A673 (cell line): ENCODE measurements at places on chromosomes 11 and 22.

DNA sequence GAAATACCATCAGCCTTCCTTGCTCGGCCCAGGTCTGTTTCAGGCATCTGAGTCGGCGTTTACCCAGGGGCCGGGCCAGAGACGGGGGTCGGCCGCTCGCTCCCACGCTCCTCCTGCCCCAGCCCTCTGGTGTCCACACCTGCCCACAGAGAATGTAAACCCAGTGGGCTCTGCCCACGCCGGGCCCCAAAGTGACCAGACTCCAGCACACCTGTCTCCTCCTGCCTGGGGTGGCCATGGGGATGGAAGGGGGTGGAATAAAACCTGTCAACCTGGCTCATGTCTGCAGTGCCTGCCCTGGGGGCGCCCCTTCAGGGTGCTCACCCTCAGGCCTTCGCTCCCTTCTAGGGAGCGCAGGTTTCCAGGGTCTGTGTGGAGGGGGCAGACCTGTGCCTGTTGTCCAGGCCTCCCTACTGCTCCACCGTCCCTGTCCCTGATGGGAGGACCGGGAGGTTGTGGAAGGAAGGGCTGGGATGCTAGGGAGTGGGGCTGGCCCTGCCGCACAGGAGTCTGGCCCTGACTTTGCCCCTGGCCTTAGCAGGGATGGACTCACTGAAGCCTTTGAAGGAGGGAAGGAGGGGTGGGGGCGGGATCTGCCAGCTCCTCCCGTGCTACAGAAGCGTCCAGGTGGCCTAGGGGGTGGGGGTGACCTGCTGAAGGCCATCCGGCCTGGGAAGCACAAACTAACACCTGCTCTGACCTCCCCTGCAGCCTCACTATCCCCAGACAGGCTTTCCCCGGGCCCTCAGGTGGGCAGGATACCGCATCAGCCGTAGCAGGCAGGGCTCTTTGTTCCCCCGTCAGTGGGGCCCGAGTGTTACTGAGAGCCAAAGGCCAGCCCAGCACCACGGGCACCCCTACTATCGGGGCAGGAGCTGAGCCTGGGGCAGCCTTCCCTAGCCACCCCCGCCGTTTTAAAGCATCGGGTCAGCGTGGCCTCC is 14.7 kb upstream of the ARHGAP8 start:
- DNase-seq, result no peak

DNA sequence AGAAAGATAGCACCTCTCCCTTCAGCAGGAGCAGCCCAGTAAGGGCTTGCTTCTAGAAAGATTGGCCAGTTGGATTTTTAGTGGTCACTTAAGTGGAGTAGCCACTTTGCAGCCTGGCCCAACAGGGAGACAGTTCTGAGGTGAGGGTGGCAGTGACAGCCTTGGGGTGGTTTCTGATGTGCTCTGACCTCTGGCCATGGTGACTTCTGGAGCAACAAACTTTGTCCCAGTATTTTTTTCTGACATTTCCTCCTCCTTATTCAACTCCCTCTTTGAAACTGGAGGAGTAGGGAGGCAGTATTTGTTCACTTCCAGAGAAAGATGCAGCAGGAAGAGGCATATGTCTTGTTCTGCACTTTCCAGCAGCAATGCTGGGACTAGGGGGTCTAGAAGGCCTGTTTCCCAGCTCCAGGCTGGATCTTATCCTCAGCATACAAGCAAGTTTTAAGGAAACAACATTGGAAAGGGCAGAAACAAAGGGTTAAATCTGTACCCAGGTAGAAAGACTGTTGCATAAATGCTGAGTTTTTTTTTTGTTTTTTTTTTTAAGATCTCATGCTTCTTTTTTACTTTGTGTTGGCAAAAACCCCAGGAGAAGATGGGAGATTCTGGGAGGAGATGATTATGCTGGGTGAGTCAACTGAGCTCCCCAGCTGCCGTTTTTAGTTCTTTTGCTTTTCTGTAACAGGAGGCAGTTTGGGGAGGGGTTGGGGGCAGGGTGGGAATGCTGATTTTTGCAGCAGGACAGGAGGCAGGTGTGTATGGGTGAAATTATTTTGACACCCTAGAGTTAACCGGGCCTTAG is 37.2 kb downstream of the RCOR2 start:
- DNase-seq, result no peak

DNA sequence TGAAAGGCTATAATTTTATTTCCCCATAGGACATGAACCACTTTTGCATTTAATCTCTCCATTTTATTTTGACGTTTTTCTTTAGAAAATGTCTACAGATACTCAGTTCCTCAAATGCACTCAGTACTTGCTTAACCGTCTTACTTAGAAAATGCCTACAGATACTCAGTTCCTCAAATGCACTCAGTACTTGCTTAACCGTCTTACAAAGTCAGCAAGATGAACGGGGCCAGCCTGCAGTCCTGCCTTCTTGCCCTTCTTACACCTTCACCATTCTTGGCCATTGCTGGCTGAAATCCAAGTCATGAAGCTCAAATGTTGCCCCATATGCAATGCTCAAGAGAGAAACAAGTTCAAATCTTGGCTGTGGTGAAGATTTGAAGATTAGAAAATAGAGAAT is 34.1 kb downstream of the CSNK2A3 start:
- no peak for DNase-seq

- DNase-seq, result no peak
Observed at GRCh38 chr22:43066134-43066533, 23.1 kb downstream of the TTLL1 start.

GRCh38 chr22:20946080-20946986 is 20.7 kb upstream of the AIFM3 start:
- no peak for DNase-seq

GRCh38 chr11:132125988-132126871 is 755.8 kb downstream of the NTM start:
- peak; percentile 75 for DNase-seq

- peak; percentile 89 for DNase-seq
Observed at GRCh38 chr11:62542750-62543567, 3.6 kb downstream of the AHNAK start.

DNA sequence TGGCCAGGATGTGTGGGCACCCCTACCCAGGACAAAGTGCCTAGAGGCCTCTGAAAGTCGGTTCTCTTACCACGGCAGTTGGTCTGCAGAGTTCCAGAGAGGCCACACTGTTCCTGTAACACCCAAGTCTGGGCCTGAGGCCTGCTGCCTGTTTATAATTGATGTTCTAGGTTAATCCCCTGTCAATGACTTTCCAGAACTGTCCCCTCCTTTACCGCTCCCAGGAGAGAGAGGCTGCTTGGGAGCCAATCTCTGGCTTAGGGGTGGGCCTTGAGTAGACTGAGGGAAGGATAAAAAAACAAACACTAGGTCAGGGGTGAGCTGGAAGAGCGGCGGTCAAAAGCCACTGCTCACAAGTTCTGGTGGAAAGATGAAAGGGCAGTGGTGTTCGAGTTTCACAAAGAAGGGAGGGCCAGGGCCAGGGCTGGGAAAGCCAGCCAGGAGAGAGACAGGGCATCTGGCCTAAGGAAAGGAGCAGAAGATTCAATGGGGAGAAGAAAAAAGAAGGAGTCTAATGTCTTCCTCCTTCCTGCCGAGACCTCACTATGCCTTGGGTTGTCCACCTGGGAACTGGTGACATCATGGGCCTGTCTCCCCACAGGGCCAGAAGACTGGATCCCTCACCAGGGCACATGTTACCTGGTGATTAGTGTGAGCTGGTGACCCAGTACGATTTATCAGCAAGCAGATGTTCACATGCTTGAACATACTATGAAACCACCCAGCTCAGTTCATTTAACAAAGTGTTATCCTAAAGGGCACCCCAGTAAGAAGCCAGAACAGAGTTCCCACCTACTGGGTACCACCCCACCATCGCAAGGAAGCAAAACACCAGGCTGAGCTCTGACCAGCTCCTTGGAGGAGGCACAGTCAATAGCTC is 50.2 kb downstream of the PC start:
- DNase-seq, result no peak

- no peak for DNase-seq
Observed at GRCh38 chr22:23753385-23753784, 840 bp downstream of the VPREB3 start.

DNA sequence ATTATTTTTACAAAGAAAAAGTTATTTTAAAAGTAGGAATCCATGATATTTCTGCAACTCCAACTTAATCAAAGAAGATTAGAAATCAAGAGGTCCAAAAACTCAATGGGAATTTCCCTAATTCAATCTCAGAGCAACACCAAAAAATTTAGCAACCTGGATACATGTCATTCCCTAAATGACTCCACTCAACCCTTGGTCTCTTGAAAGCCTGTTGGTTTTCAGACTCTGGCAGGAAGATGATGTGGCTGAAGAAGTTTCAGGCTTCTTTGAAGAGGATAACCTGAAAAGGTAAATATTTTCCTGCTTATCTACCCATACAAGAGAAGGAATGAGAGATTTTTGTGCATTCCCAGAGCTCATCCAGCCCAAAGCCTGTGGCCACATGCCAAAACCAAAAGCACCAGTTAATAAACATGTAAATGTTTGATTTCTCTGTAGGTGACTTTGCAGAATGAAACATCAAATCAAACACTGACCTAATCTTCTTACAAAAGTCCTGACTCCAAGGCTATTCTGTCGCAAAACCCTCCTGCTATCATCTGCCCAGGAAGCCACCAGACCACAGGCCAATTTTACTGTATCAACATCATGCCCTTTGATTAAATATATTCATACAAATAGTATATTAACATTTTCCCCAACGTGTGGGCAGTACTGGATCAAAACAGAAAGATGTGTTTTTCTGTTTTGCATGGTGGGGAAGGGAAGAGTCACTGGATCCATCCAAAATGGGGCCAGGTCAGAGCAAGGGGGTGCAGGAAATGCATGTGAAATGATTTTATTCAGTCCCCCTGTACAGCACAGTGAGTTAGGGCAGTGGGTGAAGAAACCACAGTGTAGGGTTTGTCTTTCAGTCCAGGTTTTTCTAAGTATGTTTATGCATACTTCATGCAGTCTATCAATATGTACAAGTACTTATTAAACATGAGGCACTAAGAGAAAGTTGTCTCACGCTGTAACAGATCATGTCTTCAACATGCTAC is 38.8 kb downstream of the SMCO4 start:
- no peak for DNase-seq

GRCh38 chr11:8318536-8318935 is 54.9 kb upstream of the LMO1 start:
- no peak for DNase-seq

DNA sequence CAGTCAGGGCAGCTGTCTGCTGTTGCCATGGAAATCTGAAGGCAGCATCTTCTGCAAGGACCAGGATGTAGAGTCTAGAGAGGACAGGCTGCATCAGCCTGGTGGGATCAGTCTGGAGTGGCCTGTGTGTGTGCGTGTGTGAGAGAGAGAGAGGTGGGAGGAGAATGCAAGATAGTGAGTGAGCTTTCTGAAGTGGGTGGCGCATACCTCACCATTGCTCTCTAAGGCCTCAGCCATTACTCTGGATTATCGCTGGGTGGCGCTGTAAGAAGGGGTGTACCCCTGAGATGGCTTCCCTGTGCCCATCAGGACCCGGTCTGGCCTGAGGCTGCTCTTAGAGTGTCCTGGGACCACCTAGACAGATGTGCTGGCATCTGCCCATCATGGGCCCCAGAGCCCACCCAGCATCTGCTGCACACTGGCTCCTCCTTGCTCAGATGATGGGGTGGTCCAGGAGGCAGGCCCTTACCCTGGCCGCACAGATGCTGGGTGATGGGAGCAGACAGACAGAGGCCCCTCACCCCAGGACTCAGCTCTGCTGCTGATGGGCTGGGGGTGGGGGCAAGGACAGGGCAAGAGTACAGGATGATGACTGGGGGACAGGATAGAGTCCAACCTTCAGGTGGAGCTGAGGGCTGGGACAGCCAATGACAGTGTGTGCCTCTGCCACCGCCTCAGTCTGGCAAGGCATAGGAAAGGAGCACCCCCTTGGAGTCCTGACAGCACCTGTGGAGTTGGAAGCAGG is 25.7 kb upstream of the TUB start:
- no peak for DNase-seq

DNA sequence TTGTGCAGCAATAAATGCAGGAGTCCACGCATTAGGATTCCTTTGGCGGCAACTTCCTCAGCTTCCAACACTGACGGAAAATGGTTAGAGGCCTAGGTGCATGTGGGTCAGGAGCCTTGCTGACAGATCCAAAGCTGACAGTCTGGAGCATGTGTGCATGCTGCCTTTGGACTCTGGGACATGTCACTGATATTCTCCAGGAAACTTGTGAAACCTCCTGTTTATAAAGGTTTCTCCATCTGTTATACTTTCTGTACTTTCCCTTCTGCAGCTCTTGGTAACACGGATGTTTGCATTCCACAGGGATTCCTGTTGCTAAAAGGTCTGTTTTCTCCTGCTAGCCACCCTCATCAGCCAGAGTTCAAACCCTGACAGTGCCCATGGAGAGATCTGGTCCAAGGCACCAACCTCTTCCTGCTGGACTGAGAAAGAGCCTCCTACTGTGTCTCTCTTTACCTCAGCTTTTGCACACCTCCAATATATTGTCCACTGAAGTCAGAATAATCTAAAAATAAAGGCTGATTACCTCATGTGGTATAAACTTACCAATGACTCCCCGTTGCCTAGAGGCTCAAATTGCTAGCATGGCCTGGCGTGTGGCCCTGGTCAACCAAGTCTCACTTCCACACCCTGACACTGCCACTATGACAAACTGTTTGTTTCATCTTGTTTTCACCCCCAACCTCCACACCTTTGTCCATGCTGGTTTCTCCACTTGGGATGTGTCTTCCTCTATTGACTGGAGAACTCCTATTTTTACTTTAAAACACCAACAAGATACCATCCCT is 31.1 kb upstream of the LYVE1 start:
- no peak for DNase-seq

- DNase-seq, result no peak
Observed at GRCh38 chr11:76734456-76735420, 48.4 kb upstream of the TSKU start.

GRCh38 chr22:27997538-27997937 is 78.5 kb upstream of the PITPNB start:
- no peak for DNase-seq

DNA sequence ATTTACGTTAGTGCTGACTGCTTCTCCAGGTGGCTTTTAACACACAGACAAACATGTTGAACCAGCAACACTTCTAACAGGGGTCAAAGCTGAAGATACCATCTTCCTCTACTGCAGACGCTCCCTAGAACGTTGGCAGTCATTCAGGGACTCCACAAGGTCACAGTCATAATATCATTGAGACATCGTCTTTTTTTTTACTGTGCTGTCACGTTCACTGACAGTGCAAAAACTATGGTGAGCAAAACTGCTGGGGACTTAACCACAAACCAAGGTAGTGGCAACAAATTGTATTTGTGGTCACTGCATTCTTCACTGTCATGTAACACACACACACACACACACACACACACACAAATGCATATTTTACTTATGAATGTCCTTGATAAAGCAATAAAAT is 244.9 kb downstream of the CASP12 start:
- no peak for DNase-seq

DNA sequence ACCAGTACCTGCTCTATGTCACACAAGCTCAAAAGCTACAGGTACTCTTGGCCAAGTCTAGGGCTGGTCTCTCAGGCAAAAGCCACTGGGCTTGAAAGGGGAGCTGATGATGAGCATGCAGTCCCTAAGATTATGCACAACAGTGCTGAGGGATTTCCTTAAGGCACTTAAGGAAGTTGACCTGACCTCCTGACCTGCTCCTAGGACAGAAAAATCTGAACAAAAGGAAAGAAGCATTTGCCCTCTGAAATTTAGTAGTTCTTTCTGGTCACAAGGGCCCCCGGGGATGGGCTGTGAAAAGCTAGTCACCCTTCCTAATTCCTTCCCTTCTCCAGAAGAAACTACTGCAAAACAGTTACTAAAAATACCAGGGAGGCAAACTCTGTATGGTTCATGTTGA is 83.6 kb upstream of the PHOX2A start:
- no peak for DNase-seq

- DNase-seq, result peak; percentile 33
Observed at GRCh38 chr11:74320538-74320937, 9.1 kb upstream of the P4HA3 start.
